ENCODE measurements at places on chromosomes 12 and 14. TPM values are rescaled to one million over a fixed set of nuclear protein-coding genes. Genes with fewer than 3 reads are reported as not detected.

- DNase-seq: peak; percentile 57
- no peaks in the 10 kb centered on the region for H3K27me3 ChIP-seq
- H3K4me3 ChIP-seq: no peak overlapping the region
- peaks cover 5% of the 10 kb centered on the region for H3K36me3 ChIP-seq
Observed at GRCh38 chr14:34043627-34044372, 92.9 kb upstream of the EGLN3 start.

PLEK2 gene
- total RNA-seq: 34.8 TPM

- no peak overlapping the region for H3K4me3 ChIP-seq
- DNase-seq: no peak
- H3K36me3 ChIP-seq: no peaks in the 10 kb centered on the region
- H3K27me3 ChIP-seq: no peaks in the 10 kb centered on the region
- H3K4me1 ChIP-seq: no peaks in the 10 kb centered on the region
Observed at GRCh38 chr12:29739279-29739991, 44.3 kb downstream of the TMTC1 start.

DNA sequence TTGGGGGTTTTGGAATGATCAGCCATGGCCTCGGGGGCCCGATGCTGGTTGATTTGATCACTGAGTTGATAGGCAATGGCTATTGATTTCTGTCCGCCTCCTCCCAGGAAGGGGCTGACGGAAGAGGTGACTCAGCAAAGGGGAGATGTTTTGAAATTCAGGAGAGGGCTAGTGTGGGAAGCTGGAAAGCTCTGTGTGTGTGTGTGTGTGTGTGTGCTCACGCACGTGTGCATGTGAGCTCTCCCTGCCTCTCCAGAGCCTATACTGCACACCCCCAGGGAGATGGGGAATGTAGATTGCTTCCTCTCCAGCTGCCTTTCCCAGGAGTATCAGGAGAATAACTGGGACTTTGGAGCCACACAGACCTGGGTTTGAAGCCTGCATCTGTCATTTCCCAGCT lies 184.9 kb upstream of the MYL2 start:
- DNase-seq: no peak
- H3K4me3 ChIP-seq: no peak overlapping the region
- no peak overlapping the region for H3K27ac ChIP-seq
- no peaks in the 10 kb centered on the region for H3K36me3 ChIP-seq
- H3K27me3 ChIP-seq: peaks cover 80% of the 10 kb centered on the region

DNA sequence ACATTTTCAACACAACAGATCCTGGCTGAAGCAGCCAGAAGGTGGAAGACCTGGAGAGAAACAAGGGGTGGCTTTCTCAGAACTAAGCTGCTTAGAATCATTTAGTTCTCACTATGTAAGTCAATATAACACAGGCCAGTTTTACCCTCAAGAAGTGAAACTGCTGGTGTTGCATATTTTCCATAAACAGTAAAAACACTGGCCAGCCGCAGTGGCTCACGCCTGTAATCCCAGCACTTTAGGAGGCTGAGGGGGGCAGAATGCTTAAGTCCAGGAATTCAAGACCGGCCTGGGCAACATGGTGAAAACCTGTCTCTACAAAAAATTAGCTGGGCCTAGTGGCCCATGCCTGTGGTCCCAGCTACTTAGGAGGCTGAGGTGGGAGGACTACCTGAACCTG lies 11.6 kb downstream of the STX2 start:
- no peaks in the 10 kb centered on the region for H3K27me3 ChIP-seq
- H3K4me3 ChIP-seq: no peak overlapping the region

Data from Calu3 (cell line).